PC-9 (cell line): ENCODE measurements at places on chromosomes 4 and X.

DNA sequence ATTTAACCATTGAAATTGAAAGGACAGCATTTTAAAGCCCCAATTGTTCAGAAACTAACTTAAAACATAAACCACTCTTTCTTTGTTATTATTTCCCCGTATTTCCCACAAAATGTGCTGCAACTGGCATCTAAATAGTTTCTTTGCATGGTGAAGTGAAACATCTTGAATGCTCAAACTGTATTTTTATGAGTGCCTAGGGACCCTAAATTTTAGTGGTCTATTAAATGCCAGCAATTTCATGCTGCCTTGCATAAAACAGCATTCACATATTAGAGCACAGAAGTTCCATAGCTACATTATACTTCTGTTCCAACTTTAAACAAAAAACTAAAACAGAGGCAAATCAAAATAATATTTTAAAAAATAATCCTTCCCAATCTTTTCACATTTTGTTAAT is 5.4 kb downstream of the RAB28 start:
- DNase-seq = no peak

DNA sequence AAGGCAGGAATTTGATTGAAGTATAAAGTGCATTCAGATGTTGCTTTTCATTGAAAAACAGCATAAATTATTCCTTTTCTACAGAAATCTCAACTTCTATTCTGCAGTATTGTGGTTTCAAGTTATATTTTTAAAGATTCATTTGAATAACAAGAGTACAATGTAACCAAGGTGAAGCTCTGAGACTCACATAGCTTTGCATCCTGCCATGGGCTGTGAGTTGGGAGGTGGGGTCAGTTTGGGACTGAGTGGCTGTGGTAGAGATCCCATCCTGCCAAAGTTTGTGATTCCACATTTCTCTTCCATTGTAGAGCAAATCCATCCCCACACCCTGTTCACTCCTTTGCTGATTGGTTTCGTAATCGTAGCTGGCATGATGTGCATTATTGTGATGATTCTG is 69.2 kb downstream of the KIT start:
- DNase-seq = no peak

- no peak for DNase-seq
Measured at GRCh38 chr4:85587952-85588351, 113.0 kb downstream of the ARHGAP24 start.

GRCh38 chrX:41043674-41044345 is 41.4 kb upstream of the USP9X start:
- DNase-seq = no peak

- DNase-seq = no peak
Measured at GRCh38 chrX:150148749-150149672, 210.7 kb upstream of the EOLA2 start.

DNA sequence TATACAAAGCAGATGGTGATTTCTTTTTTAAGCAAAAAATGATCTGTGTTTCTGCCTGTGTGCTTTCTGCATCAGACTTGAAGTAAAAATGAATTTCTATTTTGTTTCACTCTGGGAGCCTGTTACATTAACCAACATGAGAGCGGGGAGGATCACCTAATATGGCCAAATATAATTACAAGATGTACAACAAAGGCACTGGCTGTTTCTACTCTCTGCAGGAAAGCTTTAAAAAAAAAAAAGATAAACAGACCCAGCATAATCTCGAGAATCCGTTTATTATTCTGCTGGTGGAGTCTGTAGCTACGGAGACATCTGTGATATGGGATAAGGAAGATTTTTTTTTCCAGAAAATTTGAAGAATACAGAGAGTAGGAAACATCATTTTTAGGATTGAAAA is 103.6 kb downstream of the COMMD8 start:
- no peak for DNase-seq

DNA sequence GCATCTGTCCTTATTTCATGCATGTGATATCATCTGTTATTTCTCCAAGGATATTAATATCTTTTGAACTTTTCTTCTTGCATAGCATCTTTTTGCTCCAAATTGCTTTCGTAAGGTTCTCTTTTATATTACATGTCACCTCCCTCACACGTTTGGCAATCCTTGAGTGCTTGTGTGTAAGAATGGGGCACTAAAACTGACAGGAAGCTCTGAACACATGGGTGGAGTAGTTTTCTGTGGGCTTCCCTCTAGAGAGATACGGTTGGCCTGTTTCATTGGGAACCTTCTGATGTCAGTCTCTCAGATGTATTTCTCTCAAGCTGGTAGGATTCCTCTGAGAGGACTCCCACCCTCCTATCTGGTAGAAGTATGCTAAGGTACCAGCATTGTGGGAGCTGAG is 223.0 kb downstream of the MID1 start:
- no peak for DNase-seq

DNA sequence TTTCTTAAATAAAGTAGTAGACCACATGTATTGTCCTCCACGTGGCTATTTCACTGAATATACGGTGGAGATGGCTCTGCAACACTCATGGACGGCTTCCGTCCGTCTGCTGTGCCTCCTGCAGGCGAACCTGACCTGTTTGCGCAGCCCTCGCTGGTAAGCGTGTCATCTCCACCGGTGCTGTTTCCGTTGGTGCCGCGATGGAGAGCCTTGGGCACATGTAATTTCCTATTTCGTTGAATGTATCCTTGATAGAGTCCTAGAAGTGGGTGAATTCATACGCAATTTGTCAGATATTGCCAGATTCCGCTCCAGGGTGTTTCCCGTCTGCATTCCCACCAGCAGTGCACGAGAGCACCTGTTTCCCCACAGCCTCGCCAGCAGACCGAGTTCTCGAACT is 48.5 kb downstream of the HTT-AS start:
- DNase-seq = no peak

GRCh38 chrX:142089193-142089592 is 115.9 kb downstream of the MAGEC2 start:
- DNase-seq = no peak

GRCh38 chrX:69173906-69174305 is 8.7 kb upstream of the PJA1 start:
- DNase-seq = no peak

- DNase-seq = no peak
Measured at GRCh38 chr4:126592088-126592487, 1040.7 kb upstream of the INTU start.

GRCh38 chr4:168183717-168184571 is 91.6 kb downstream of the ANXA10 start:
- DNase-seq = no peak

DNA sequence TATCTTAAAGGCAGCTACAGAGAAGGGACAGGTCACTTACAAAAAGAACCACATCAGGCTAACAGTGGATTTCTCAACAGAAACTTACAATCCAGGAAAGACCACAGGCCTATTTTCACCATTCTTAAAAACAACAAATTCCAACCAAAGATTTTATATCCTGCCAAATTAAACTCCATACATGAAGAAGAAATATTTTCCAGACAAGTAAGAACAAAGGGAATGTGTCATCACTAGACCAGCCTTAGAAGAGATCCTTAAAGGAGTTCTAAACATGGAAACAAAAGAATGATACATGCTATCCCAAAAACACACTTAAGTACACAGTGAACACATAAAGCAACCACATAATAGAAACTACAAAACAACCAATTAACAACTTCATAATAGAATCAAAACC is 105.6 kb downstream of the ANXA10 start:
- DNase-seq = no peak

DNA sequence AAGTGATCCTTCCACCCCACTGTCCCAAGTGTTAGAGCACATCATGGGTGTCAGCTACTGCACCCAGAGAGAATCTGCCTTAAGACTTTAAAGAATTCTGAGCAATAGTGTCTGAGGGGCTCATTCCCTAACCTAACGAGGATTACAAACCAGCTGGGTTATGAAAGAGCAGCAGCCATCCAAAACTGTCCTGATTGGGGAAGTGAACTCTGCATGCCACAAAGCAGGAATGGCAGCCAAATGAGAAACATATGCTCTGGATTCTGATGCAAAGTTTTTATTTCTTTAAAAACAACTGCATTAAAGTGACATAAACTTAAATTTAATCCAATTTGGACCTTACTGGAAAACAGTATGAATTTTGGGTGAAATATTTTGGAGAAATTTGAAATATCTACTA is 103.2 kb downstream of the ANXA3 start:
- DNase-seq = no peak

GRCh38 chr4:40308528-40309122 is 26.5 kb upstream of the CHRNA9 start:
- no peak for DNase-seq

- DNase-seq = no peak
Measured at GRCh38 chr4:24195991-24196736, 306.3 kb upstream of the PPARGC1A start.

DNA sequence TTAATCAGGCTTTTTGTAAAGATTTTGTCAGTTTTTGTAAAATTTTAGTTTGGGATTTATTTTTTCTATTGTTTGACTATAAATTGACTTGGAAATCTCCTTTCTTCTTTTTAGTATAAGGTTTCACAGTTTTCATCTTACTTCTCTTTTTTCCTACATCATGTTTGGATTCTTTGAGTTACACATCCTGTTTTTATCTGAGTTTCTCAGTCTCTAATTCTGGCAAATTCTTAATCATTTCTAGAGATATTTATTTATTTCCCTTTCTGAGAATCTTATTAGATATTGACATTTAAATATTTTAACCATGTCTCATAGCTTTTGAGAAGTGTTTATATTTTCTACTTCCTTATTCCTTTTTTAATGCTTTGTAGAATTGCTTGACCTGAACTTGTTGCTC is 20.7 kb downstream of the USP53 start:
- DNase-seq = no peak

- no peak for DNase-seq
Measured at GRCh38 chr4:152334931-152335330, 201.0 kb downstream of the FBXW7 start.

GRCh38 chr4:83651846-83652245 is 115.9 kb downstream of the GPAT3 start:
- DNase-seq = no peak

GRCh38 chrX:63920875-63921274 is 135.9 kb upstream of the ARHGEF9 start:
- no peak for DNase-seq

GRCh38 chr4:81164623-81165416 is 50.2 kb downstream of the PRKG2 start:
- peak; percentile 89 for DNase-seq

DNA sequence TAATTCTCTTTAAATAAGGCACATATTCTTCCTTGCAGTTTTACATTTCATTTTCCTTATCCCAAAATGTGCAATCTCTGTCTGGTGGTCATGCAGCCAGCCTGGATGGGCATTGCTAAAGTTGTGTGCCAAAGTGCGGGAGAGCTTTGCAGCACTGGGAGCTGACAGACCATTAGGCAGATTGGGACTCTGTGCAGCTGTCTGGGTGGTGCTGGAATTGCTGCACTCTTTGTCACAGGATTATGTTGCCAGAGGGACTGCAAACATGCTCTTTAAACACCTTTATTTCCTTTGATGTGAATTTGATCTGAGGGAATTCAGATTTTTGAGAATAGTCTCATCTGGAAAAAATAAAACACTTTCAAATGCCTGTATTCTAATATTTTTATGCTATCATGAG is 956.2 kb upstream of the DIAPH2 start:
- DNase-seq = no peak

DNA sequence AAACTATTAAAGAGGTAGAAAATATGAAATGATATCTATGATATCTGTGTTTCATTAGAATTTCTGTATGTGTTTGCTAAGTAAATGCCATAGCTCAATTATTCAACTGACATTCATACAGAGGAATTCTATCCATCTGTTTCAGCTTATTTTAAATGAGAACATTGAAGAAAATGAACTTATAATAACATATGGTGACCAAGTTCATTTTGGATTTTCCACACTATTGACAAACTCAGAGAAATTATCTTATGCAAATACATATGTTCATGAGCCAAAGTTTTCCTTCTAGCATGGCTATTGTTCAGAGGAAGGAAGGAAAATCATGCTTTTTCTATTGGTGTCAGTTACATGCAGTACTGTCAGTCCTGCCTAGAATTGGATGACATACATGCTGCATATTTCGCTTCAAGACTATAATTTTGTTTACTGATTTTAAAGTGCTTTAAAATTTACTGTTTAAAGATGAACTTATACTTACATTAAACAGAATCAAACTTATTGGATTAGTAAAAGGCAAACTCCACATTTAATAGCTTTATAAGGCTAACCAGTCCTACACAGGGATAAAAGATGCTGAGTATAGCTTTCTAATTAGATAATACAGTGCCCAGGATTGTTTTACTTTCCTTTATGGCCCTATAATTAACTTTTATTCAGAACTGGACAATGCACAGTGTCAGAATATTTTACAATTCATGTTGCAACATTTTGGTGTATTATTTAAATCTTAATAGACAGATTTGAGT is 646.2 kb downstream of the TRAM1L1 start:
- no peak for DNase-seq

DNA sequence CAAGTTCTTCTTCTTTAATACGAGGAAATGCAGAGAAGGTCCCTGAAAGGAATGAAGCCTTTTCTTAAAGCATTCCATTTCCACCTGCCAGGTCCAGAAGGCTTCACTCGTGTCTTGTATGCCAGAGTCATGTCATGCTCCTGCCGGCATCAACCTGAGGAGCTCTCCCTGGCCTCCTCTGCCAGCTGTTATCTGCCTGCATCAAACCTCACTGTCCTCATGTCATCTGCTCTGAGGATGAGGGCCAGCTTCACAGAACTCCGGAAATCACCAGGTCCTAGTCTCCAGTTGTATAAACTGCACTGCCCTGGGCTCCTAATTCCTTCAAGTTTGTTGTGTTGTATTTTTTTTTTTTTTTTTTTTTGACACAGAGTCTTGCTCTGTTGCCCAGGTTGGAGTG is 20.0 kb upstream of the S100G start:
- DNase-seq = no peak

DNA sequence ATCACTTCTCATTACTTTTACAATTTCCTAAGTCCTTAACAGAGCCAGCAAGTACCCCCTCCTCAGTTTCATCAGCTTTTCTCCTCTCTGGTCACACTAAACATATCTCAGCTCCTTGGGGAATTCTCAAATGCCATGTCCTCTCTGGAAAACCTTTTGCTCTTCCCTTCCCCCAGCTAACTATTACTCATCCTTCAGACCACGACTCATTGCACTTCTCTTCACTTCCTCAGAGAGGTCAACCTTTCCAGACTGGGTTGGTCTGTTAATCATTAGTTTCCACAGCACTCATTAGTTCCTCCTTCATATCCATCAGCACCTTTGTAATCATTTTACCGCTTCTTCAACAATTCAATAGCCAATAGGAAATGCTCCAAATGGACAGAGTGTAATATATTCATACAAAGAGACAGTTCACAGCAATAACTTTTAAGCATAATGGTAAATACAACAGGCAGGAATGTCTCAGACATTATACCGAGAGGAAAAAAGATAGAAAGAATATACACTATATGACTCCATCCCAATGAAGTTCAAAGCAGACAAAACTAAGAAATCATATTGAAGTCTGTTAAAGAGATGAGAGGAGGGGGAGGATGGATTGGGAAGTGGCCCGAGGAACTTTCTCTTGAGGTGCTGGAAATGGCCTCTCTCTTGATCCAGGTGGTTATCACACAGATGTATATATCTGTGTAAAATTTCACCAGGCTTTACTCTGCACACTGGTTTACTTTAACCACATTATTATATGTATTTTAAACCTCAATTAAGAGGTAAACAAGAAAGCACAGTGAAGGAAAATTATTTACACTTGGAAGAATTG is 39.6 kb downstream of the DDX60L start:
- DNase-seq = no peak
